HCEC 1CT (cell line): ENCODE measurements at places on chromosomes 12 and 14.

- DNase-seq: no peak
Observed at GRCh38 chr12:50751948-50752721, 11.8 kb upstream of the ATF1 start.

DNA sequence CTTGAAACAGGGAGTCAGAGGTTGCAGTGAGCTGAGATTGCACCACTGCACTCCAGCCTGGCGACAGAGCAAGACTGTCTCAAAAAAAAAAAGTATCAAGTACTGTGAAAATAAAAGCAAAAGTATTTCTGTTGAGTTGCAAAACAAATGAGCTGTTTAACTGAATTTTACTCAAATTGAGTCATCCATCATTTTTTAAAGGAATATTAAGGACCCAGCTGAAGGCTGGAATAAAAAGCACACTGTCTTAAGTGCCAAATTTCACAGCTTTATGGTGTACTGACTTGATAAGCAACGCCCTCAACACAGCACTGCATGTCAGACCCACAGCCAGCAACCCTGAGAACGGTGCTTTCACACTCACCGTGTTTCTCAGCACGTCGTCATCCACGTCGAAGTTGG lies 57.9 kb downstream of the AMN start:
- no peak for DNase-seq

DNA sequence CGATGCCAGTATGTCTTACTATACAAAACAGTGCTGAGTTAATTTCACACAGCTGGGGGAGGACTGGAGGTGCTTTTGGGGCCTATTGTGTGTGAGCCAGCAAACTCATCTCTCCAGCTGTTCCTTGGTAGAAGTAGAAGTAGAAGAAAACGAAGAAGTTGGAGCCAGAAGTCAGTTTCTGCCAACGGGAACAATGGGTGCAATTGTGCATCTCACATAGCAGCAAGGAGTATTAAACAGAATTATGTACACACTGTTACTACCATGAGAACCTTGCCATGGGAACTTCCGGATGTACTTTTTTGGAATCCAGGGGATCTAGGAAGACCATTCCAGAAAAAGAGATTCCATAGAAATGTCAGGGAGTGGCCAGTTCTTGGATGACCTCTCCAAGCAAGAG lies 88.6 kb downstream of the VCPKMT start:
- DNase-seq: no peak

DNA sequence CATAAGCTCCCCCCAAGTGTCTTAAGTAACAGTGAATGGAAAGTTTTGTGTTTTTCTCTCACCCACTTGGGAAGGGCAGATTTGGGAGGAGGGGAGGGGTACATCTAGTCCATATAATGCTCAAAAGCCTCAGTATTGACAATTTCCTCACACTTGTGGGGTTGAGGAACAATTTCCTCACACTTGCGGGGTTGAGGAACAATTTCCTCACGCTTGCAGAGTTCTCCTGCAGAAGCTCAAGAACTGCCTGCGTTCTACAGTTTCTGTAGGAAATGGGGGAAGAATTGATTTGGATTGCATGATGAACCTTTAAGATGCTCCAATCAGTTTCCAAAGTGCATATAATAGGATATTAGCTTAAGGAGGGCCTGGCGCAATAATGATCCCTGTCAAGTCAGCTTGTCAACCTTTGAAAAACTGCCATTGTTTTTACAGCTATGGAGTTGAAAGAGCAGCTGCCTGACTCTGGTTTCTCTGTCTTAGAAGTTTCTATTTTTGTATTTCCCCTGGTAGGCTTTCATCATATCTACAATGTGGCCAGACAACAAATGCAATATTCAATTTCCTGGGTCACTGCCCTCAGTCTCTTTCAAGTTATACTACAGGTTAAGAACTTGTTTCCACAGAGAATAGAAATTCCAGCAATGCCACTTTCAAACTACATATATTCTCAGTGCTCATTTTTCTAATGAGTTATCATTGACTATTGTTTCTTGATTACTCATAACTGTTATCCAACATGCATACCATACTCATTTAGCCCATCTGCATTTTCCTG lies 66.5 kb downstream of the PLEKHG7 start:
- no peak for DNase-seq

GRCh38 chr12:68236421-68237059 lies 10.9 kb upstream of the IL26 start:
- no peak for DNase-seq

GRCh38 chr14:99232714-99233214 lies 39.2 kb downstream of the BCL11B start:
- no peak for DNase-seq
